ENCODE measurements at places on chromosomes 6 and 20. TPM values are rescaled to one million over a fixed set of nuclear protein-coding genes. Genes with fewer than 3 reads are reported as not detected.
A peak's percentile ranks its signal among the peaks of the same experiment; 100 is the strongest.

Gene NKX2-2
- 0.31 TPM for total RNA-seq

Gene TBXT
- total RNA-seq = not detected

Gene MUC21
- total RNA-seq = not detected

Gene HTR1E
- 0.16 TPM for total RNA-seq

Gene PACSIN1
- 2.8 TPM for total RNA-seq

Gene CAPN11
- total RNA-seq = not detected

Gene IMPG1
- total RNA-seq = not detected

DNA sequence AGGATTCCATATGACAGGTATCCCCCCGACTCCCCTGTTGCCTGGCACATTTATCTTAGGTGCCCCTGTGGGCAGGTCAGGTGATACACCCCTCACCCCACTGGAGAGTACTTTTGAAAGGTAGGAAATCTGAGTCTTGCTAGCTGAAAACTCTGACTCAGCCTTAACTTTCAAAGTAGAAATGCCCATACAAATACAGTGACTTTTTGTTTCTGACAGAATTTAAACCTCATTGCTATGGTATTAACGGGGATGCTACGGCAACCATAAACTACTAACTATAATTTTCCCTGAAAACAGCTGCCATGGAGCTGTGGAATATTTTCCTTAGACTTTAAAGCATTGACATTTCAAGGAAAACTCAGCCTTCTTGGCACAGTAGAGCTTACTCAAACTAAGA lies 536.0 kb downstream of the RFPL4B start:
- no peak for DNase-seq

DNA sequence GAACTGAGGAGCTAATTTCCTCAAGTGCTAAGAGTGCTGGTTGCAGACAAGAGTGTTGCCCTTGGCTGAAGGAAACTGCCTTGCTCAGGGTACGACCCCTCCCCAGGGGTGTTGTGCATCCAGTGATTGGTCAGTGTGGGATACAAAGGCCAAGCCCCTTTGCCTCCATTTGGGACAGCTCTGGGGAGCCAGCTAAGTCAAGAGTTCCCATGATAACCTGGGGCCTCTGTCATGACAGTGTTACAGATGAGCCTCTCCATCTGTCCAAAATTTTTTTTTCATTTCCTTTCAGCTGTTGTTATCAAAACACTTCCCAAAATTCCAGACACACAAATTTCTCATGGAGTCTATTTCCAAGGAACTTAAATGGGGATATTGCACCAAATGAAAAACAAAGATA lies 93.3 kb downstream of the HS3ST5 start:
- DNase-seq = no peak

GRCh38 chr6:21885532-21886114 lies 292.1 kb downstream of the SOX4 start:
- peak; percentile 9 for DNase-seq

- DNase-seq = no peak
These were observed 5.9 kb downstream of the DLL1 start for GRCh38 chr6:170284866-170285469.

DNA sequence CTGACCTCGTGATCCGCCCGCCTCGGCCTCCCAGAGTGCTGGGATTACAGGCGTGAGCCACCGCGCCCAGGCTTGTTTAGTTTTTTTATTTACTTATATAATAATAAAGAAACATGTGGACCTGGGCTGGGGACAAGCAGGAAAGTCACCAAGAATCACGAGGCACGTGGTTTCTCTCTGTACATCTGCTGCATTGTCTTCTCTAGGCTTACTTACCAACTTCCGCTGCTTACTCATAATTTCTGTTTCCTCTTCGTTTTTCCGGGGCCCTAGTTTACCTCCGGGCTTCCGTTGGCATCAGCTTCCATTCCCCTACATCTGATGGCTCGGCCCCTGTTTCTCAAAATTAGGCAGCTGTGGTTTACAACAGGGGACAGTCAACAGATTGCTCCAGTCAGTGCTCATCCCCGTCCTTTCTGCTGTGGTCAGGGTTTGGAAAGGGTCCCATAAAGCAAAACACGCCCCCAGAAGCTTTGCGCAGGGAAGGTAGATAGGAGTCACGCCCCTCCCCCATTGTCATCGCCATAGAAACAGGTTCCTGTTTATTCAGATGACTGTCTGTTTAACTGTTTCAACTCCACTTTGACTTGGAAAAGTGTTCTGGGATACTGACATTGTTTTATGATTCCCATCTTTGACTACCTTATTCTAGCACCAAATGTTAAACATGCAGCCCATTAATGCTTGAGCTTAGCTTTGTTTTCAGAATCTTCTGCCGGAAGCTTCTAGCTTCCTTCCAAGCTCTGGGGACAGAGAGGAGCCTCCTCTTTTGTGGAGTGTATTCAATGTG lies 31.9 kb upstream of the TXLNB start:
- DNase-seq = no peak

GRCh38 chr20:25750765-25751696 lies 54.4 kb upstream of the ZNF337 start:
- peak; percentile 25 for DNase-seq

- DNase-seq = no peak
These were observed 645.8 kb upstream of the AGPAT4 start for GRCh38 chr6:161919691-161920090.

DNA sequence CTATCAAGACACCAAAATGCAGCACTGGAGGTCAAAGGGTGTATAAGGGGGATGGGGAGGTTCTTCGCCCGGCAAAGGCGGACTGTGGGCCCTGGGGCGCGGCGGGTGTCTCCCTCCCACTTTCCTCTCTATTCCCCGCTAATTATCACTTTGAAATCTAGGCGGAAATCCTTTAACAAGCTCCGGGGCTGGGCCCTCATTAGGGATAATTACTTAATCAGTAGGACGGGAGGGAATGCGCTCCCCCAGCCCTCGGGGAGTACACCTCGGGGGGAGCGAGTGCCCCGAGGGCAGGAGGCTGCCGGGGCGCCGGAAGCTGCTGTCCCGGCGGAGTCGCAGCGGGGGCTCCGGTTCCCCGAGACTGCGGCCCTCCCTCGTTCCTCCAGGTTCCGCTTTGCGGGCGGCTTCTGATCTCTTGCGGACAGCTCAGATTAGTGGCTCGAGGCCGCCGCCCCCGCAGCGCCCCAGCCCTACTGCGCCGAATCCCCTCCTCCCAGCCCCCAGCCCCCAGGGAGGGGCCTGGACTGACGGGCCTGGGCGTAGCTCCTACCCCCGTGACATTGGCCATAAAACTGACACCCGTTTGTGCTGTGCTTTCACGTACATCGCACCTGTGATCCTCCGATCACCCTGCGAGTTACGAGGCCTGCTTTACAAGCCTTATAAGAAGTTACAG lies 14.7 kb downstream of the MUCL3 start:
- no peak for DNase-seq

- no peak for DNase-seq
These were observed at the start of gene AFDN for GRCh38 chr6:167826896-167827582. Gene AFDN, plus strand, starts transcription at chr6:167826911. Its CDS starts 222 bp downstream, at chr6:167827133.

- DNase-seq = no peak
These were observed 36.7 kb downstream of the MARCKS start for GRCh38 chr6:113893866-113894265.

- DNase-seq = no peak
These were observed 151.1 kb downstream of the KHDC1L start for GRCh38 chr6:73074175-73074574.

- DNase-seq = no peak
These were observed 19.1 kb downstream of the GABRR2 start for GRCh38 chr6:89295981-89296380.

GRCh38 chr6:21085211-21085610 lies 508.3 kb upstream of the SOX4 start:
- no peak for DNase-seq

- no peak for DNase-seq
These were observed 201.4 kb downstream of the IBTK start for GRCh38 chr6:82045965-82046756.

DNA sequence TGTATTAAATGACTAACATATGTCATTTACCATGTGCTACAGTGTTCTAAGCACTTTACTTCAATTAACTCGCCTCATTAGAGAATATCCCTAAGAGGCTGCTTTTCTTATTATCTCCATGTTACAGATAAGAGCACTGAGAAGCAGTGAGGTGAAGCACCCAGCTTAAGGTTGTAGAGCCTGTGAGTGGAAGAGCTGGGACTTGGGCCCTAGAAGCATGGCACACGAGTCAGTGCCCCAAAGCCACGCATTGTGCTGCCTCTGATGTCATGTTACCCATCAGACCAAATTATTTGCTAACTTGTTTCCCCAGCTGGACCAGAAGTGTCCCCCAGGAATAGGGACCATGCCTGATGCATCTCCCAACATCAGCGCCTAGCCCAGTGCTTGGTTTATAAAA lies 34.1 kb downstream of the POFUT1 start:
- no peak for DNase-seq
